ENCODE measurements at places on chromosomes 2 and 18.
A peak's percentile ranks its signal among the peaks of the same experiment; 100 is the strongest.

DNA sequence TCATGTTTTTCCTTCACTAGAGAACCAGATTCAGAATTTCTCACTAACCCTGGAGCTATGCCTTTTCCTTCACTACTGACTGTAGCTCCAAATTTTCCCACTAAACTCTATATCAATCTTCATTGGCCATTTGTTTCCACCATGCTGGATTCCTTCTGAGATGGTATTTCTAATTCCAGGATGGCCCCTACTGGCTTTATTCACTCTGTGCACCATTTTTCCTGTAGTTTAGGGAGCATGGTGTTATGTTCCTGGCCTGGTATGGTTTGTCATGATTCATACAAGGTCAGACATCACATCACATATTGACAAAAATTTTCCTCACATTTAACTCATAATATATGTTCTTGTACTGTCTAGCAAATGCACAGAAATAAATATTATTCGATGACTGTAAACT is 229.2 kb upstream of the TFPI start:
- DNase-seq: no peak

- DNase-seq: peak; percentile 18
Observed at GRCh38 chr2:63058921-63059792, 8.5 kb downstream of the OTX1 start.

DNA sequence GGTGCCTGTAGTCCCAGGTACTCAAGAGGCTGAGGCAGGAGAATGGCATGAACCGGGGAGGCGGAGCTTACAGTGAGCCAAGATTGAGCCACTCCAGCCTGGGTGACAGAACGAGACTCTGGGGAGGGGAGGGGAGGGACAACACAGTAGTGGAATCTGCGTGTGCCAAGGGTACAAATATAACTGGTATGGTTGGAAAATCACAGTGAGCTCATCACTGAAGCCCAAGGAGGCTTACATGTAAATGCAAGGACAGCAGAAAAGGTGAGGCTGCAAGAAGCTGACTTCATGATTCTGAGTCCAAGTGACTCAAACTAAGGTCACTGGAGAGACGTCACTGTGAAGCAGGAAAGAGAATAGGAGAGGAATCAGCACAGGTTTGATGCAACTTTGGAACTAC is 9.2 kb downstream of the SEPTIN10 start:
- DNase-seq: no peak

GRCh38 chr18:10896851-10897250 is 252.5 kb downstream of the PIEZO2 start:
- no peak for DNase-seq

GRCh38 chr2:39023649-39024048 is 97.2 kb downstream of the SOS1 start:
- no peak for DNase-seq

Measured in heart left ventricle (tissue), 16 donors.